NB4 (cell line): ENCODE measurements at places on chromosomes 2 and 18.

DNA sequence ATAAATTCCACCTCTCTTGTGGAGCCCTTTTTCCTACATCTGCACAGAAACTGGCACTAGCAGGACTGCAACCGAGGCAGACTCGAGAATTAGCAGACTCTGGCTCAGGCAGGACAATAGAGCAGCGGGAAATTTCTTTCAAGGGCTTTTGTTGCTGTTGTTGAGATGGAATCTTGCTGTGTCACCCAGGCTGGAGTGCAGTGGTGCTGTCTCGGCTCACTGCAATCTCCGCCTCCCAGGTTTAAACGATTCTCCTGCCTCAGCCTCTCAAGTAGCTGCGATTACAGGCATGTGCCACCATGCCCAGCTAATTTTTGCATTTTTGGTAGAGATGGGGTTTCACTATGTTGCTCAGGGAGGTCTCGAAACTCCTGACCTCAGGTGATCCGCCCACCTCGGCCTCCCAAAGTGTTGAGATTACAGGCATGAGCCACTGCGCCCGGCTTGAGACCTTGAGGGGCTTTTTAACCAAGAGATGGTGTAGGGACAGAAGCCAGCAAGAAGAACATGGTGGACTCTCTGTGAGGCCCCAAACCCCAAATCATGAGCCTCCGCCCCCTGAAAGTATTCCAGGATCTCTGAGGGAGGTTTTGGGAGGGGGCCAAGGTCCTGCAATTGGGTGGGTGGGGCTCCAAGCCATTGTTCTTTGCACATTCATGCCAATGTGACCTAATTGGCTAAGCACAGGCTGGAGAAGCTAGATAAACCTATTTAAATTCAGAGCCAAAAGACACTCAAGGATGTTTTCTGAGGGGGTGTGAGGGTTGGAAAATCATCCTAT lies 68.4 kb upstream of the MSH2 start:
- DNase-seq: no peak

- peak; percentile 43 for DNase-seq
These were observed 621.9 kb upstream of the SOX11 start for GRCh38 chr2:5070257-5070656.

DNA sequence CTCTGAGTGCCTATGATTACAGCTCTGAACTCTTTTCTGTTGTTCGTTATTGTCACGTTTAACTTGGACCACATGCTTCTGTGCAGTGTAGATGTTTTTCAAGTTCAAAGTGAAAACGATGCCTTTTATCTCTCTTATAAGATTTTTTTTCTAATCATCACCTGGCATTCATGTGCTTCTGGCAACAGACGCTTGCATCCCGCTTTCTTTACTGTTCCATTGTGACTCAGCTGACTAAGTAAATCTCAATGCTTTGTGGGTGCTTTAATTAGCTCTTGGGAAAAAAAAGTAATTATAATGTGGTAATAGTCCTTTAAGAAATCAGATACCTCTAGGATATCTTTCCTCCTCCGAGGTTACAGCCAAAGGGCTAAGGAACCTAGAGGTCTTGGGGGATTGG lies 31.2 kb upstream of the RMP24 start:
- no peak for DNase-seq

GRCh38 chr18:74310411-74310810 lies 5.2 kb upstream of the C18orf63 start:
- DNase-seq: peak; percentile 39
